ENCODE measurements at places on chromosomes 1 and 21.
A peak's percentile ranks its signal among the peaks of the same experiment; 100 is the strongest.

GRCh38 chr1:194233069-194233468, 1046.7 kb upstream of the B3GALT2 start:
- DNase-seq, result peak; percentile 2

DNA sequence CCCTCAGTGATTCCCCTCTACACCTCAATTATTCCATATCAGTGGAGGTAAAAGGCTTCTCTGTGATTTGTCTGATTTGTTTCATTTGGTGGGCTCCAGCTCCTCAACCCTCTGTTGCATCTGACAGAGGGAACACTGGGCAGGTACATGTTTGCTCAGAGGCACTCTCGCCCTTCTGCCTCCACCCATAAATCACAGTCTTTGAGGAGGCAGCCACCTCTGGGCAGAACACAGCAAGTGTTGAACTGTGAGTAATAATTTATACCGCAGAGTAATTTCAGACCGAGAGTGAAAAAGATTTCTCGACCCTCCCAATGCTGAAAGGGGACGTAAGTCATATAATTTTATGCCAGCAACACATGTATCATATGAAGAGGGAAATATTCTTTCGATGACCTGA, 330.1 kb upstream of the PBX1 start:
- no peak for DNase-seq

GRCh38 chr21:25750085-25750484, 15.3 kb downstream of the GABPA start:
- no peak for DNase-seq

- DNase-seq, result no peak
These were observed 24.0 kb upstream of the WASF2 start for GRCh38 chr1:27513958-27514357.

GRCh38 chr1:10253755-10254154, 43.4 kb downstream of the KIF1B start:
- DNase-seq, result peak; percentile 23

DNA sequence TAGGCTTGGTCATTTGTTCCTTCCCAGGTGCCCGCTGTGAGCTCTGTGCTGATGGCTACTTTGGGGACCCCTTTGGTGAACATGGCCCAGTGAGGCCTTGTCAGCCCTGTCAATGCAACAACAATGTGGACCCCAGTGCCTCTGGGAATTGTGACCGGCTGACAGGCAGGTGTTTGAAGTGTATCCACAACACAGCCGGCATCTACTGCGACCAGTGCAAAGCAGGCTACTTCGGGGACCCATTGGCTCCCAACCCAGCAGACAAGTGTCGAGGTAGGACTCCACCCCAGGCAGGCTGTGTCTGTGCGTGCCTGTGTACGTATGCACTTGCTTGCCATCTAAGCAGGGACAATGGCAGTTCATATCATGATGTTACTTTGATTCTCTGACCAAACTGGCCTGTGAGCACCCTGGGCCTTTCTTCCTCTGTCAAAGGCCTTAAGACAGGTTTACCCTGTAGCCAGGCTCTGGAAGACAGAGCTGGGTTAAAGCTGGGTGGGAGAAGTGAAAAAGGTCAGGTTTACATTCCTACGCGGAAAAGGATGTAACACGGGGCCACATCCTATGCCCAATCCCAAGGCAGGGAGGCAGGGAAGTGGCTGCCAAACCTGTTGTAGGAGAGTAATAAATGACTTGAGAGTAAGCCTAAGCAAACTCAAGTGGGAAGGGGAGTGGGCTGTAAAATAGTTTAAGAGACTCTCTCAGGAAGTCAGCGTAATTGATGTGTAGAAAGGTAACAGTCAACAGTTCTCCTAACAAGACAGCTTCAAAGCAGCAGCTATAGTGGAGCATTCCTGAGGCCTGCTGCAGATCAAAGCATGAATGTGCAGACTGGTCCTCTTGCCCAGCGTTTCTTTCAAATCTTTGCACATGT, 42.5 kb downstream of the LAMC2 start:
- DNase-seq, result no peak

GRCh38 chr21:32779983-32780382, 8.4 kb upstream of the PAXBP1 start:
- no peak for DNase-seq

- no peak for DNase-seq
These were observed 141.5 kb upstream of the FGGY start for GRCh38 chr1:59155351-59155750.

DNA sequence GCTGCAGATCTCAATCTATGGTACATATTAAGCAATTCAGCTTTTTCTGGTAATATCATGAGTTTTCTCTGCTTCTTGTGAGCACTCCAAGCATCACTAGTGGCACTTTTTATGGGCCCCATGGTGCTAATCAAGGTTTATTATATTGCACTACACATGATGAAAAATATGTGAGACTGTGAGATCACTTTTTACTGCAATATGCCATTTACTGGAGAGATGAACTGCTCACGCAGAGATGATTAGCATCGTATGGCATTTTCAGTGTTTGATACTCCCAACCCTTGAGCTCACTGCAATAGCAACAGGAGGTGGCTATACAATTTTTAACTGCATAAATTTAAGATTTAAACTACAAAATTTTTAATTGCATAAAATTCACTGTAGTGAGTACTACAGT, 8.7 kb upstream of the KCNK1 start:
- no peak for DNase-seq

DNA sequence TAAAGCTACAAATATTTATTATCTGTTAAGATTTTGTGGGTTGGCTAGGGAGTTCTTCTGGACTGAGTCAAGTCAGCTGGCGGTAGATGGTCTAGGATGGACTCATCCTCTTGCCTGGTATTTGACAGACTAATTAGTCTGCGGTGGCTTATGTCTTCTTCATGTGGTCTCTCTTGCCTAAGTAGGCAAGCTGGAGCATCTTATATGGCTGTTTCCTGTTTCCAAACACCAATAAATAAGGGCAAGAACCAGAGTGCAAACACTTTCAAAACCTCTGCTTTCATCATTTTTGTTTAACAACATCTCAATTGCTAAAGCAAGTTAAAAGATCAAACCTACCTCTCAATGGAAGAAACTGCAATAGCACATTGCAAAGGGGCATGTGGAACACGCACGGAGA, 484.8 kb downstream of the PTPRC start:
- DNase-seq, result peak; percentile 93
